ENCODE measurements at places on chromosomes 7 and 10.

DNA sequence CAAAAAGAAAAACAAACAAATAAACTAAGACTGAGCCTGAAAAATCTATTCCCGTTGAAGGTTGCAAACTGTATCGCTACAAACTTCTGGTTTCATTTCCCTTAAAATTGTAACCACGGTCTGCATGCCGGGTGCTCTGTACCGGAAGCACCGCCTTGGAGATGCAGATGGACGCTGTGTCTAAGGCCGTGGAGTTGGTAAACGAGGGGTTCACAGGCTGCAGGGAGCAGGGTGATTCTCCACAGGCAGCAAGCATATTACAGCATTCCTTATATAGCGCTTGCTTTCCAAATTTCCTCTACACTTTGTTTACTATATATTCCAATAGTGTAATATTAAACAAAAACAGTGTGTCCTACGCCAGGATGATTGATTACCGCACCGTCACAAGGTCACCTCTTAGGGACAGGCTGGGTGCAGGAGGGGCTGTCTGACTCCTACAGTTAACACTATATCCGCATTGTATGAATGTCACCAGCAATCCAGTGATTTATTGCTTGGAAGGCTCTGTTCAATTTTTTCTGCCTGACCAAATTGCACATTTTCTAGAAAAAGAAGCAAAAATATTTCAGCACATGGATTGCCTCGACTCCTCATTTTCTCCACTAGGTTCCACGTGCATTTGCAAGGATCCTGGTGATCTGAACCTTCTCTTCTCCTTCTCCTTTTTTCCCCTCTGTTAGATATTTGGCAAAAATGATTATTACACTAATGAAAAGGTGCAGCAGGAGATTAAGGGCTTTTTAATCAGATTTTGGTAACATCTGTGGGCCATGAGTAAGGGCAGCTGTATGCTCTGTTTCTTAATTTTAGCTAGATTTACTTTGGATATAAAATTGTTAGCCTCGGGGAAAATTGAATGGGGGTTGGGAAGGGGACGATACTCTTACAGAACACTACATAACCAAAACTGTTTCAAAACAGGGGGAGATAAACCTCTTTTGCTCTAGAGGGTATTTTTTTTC, 325.8 kb upstream of the MGMT start:
- DNase-seq = no peak

DNA sequence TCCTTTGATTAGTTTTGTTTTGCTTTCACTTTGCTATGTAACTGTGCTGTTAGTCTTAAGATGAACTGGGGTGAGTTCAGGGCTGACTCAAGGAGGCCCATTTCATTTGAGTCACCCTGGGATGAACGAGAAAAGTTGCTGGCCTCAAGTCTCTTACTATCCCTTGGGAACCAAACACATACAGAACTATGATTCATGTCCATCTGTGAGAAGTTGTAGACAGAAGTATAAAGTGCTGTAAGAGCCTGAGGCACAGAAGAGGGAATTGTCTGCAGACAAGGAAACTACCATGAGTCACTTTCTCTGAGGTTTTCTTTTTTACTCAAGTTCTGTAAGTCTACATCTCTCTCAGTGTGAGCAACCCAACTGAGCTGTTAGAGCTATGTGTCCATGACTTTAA, 179.8 kb upstream of the CSTF2T start:
- no peak for DNase-seq

GRCh38 chr10:52779541-52780390, 7.2 kb upstream of the MBL2 start:
- DNase-seq = no peak

- no peak for DNase-seq
Measured at GRCh38 chr10:120421250-120421649, 35.8 kb upstream of the PLPP4 start.

GRCh38 chr10:99698504-99699080, 33.3 kb downstream of the COX15 start:
- DNase-seq = no peak

- no peak for DNase-seq
Measured at GRCh38 chr10:132384618-132385388, 12.2 kb upstream of the PWWP2B start.

- DNase-seq = no peak
Measured at GRCh38 chr10:90347239-90347638, 510.6 kb downstream of the HTR7 start.

DNA sequence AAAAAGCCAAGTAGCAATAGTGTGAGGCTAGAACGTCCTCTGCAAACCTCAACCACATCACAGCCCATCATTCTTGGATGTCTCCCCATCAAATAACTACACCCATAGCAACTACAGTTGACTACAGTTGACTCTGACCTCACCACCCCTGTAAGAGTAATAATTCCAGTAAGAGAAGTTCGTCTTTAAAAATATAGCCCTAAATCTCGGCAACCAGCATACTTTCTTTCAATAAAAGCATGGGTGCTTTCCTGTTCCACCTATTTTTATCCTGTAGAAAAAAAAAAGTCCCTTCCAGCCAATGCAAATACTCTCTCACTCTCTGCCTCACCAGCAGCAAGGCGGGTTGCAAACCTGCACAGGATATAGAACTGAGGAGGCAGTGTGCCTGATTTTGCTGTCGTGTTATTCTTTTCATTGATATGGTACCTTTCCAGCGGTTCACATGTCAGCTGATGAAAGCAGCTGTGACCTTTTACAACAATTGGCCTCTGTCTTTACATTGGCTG, 187.5 kb upstream of the NFE2L3 start:
- DNase-seq = no peak

All from ureter (tissue), 1 donor.